ACHN (cell line): ENCODE measurements at places on chromosomes 1 and 21.

DNA sequence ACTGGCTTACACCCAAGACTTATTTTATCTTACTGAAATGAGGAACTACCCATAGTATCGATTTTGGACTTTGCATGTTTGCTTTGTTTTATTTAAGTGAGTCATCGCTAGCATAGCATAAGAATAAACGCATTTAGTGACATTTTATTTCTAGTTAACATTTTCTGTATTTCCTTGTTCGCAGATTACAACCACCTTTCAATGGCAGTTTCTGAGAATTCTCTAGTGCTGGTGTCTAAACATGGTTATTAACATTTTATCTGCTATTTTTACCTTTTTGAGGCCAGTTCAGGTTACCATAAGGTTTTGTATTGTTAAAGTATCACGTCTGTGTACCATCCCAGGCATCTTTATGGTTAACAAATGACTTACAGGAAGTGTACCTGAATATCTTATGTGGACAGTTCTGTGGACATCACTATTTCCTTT is 24.5 kb downstream of the EEIG2 start:
- DNase-seq, result no peak

DNA sequence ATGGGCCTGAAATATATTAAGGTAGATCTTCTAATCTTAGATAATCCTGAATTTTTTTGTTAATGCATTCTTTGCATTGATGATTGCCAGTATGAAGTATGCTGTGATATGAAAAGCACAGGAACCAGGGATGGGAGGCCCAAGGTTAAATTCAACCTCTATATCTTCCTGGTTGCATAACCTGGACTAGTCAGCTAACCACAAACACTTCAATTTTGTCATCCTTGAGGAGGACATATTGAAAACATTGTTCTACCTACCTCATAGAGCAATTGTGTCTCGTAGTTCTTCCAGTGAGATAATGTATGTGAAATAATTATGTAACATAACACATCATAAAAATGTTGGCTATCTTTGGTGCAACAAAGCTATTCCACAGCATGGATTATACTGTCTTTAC is 25.6 kb downstream of the PDC start:
- no peak for DNase-seq

GRCh38 chr1:93680420-93681100 is 1.1 kb downstream of the BCAR3 start:
- DNase-seq, result peak; percentile 82

GRCh38 chr1:17948594-17948993 is 159.0 kb upstream of the IGSF21 start:
- no peak for DNase-seq

DNA sequence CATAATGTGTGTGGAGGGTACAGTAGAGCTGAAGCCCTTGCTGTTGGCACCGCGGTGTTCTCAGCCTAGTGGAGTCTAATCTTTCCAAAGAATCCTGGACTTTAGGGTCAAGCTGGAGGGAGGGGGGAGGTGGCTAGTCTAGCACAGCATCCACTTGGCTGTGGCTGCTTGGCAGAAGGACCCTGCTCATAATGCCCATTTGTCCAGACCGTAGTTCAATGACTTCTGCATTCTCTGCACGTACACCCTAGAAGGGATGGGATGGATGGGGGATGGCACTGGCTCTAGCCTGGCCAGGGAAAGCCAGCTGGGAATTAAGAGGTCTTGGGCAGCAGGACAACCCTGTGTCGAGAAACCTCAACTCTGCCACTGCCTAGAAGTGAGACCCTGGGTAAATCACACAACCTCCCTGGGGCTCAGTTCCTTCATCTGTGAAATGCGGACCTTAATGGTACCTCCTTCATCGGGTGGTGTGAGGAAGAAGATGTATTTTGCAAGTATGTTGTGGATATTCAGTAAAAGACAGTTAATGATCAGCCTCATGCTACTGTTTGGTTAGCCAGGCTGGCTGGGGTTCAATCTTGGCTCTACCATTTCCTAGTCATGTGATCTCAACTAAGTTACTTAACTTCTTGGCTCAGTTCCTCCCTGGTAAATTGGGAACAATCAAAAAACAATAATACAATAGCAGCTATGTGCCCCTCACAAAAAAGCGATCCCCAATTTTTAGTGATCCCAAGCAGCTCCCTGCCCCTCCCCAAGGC is 27.2 kb upstream of the CLIC4 start:
- DNase-seq, result no peak

DNA sequence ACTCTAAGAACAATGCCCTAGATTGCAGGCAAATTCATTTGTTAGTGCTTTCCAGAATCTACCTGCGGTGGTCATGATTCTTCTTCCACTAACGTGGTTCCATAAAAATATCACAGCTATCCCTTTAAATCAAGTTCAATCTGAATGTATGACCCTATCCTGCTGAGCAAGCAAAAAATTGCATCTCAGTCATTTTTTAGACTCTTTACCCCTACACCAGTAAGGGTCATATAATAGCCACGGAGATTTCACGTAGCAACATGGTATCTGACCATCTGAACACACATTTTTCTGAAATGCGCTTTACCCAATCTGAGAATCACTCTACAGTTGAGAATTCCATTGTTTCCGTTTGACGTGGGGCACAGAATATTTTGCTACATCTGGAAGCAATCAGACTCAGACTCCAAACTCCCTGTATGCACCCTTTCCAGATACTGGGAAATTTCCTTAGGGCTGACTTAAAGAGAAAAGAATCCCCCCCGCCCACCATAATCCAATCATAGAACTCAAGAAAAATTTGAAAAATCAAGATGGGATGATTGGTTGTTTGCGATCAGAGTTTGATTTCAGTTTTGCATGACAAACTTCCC is 699.2 kb upstream of the ZP4 start:
- no peak for DNase-seq

GRCh38 chr1:109624201-109625010 is 4.8 kb downstream of the AMPD2 start:
- no peak for DNase-seq

DNA sequence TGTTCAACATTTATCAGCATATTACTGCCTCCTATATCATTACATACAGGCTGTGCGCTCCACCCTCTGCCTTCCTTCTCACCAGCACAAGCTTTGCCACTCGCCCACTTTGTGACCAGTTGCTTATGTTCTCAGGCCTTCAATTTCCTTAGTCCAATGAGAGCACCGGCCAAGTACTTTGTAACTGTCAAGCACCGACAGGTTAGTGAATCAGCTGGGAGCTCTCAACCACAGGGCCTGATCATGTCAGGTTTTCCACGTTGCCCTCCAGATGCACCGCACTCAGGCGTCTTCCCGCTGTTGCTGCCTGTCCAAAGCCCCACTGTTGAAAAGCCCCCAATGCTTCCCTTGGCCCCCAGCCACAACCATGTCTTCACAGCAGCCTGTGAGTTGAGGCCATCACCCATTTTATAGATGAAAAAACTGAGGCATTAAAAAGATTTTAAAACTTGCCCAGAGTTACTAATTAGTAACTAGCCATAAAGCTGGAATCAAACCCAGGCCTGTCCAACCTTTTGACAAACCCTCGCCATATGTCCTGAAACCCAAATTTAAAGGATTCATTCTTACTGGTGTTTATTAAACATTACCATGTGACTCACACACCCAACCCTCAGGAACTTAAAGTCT is 3.4 kb upstream of the KCNN3 start:
- DNase-seq, result no peak

GRCh38 chr1:54323324-54323739 is 82.9 kb downstream of the SSBP3 start:
- no peak for DNase-seq

DNA sequence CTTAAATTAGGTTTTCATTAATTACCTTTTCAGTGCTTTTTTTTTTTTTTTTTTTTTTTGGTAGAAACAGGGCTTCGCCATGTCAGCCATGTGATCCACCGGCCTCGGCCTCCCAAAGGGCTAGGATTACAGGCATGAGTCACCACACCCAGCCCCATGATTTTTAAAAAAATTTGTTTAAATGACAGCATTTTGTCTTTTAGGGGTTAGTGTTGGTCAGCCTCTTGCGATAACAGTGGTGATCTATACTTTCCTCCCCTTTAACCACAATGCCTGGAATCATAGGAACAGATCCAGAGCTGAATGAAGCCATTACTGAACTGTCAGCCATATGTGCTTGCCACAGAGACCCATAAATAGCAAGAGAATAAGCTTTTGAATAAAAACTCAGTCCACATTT is 73.9 kb downstream of the CACHD1 start:
- no peak for DNase-seq

- DNase-seq, result peak; percentile 16
Observed at GRCh38 chr1:16903458-16903796, 7.6 kb downstream of the RNU1-2 start.

GRCh38 chr21:35924714-35925301 is 135.5 kb downstream of the SETD4 start:
- peak; percentile 27 for DNase-seq

DNA sequence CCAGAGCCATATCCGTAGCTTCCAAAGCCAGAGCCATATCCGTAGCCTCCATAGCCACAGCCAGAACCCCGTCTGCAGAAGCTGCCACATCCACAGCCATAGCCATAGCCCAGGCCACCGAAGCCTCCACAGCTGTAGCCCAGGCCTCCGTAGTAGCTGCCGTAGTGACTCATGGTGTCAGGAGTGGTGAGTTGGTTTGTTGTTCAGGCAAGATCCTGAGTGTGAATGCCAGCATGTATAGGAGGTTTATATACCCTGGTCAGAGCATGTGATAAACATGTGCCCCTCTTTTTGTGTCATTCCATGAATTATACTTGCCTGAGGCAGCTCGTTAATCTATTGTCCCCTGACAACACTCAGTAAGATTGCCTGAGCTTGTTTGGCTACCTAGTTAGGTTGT is at the start of gene KRTAP19-1:
TSS of gene KRTAP19-1 (minus strand) at position 223 of the 400 bp plus-strand sequence. CDS start at position 173, 50 bp downstream.
- DNase-seq, result no peak

GRCh38 chr1:75672528-75673393 is 51.7 kb upstream of the ACADM start:
- DNase-seq, result peak; percentile 68

- no peak for DNase-seq
Observed at GRCh38 chr1:153937331-153937730, 9.2 kb downstream of the DENND4B start.

DNA sequence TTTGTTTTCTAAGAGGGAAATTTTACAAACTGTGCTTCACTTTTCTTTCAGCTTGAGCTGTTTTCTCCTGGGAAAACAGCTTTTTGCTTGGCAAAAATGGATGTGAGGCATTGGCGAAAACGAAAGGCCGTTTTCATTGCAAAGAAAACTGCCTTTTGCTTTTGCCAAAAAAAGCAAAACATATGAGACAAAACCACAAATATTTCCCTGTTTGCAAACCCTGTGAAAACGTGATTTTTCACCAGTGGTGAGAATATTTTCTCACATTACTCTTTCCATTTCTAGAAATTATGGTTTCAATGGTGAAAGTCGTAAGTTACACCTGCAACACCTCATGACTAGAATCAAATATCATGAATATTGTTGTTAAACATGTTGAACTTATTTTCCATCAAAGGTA is 74.0 kb upstream of the ZBTB18 start:
- no peak for DNase-seq

DNA sequence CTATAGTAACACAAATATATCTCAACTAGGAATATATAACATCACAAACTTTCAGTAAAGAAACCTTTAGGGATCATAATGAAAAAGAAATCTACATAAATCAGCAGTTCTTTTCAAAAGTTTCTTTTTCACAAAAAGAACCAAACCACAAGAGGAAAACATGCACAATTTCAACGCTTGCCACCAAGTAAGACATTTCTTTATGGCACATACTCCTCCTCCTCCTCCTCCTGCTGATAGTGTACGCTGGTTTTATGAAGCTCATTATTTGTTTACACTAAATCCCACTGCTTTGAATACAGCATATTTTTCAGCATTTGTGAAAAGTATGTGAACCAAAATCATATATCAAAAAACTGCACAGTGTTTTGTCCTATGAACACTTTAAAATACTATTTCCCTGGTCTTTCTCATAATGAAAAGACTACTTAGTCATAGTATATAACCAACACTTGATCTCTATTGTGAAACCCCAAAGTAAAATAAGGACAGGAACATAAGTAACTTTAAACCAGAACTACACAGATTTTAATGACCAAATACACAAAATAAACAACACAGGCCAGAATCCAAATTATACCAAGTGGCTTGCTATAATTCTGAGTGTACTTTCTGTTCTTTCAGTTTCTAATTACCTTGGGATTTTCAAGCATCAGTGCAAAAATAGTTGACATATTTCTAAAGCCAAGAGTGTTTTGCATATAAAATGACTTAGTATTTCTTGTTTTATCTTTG is 184.2 kb downstream of the EIF4G3 start:
- DNase-seq, result no peak

- DNase-seq, result no peak
Observed at GRCh38 chr1:151881479-151881878, 27.8 kb downstream of the THEM4 start.

- no peak for DNase-seq
Observed at GRCh38 chr1:215547011-215547410, 20.1 kb upstream of the KCTD3 start.

- DNase-seq, result no peak
Observed at GRCh38 chr1:15884477-15884876, 37.0 kb downstream of the SPEN start.

GRCh38 chr1:168979276-168979675 is 127.2 kb upstream of the ATP1B1 start:
- DNase-seq, result no peak

DNA sequence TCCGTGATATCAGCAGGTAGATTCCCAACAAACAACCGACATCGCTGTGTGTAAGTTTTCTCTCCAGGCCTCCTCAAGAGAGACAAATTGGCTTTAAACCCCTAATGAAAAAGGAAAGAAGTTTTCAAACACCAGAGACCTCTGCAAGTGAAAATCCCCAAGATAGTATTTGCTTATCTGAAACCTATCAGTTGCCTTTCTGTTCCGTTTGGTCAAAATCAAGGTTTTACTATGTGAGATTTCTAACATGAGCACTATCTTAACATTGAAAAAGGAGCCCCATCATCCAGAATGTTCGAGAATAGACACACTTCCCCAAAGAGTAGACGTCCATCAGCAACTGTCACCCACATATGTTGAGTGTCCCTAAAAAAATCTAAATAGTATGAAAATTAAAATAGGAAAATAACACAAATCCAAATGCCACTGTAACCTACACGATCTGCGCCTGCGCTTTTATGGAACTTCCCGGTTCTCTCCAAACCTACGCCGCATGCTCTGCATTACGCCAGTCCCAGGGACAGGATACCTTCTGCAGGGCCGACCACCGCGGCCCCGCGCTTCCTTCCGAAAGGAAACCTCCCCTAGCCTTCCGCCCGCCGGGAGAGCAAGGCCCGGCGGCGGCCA is 1.4 kb downstream of the SFPQ start:
- no peak for DNase-seq

DNA sequence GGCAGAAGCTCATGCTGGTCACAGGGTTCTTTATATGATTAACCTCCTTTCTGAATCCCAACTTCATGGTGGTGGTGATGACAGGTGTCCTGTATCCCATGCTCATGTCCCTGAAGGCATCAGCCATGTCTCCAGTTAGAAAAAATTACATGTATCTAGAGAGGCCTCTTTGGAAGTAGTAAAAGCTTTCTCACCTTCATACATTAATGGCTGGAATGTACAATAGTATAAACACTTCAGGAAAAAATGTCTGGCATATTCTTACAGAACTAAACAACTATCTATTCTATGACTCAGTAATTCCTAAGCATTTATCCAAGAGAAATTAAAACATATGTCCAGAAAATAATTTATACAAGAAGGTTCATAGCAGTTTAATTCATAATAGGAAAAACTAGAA is 34.0 kb downstream of the ADAM30 start:
- no peak for DNase-seq

- no peak for DNase-seq
Observed at GRCh38 chr1:116493484-116494352, 77.1 kb downstream of the CD58 start.
